ENCODE measurements at places on chromosomes 2 and 18. TPM values are rescaled to one million over a fixed set of nuclear protein-coding genes. Genes with fewer than 3 reads are reported as not detected.
A peak's percentile ranks its signal among the peaks of the same experiment; 100 is the strongest.

RAD51AP2 gene
- total RNA-seq: not detected

DNA sequence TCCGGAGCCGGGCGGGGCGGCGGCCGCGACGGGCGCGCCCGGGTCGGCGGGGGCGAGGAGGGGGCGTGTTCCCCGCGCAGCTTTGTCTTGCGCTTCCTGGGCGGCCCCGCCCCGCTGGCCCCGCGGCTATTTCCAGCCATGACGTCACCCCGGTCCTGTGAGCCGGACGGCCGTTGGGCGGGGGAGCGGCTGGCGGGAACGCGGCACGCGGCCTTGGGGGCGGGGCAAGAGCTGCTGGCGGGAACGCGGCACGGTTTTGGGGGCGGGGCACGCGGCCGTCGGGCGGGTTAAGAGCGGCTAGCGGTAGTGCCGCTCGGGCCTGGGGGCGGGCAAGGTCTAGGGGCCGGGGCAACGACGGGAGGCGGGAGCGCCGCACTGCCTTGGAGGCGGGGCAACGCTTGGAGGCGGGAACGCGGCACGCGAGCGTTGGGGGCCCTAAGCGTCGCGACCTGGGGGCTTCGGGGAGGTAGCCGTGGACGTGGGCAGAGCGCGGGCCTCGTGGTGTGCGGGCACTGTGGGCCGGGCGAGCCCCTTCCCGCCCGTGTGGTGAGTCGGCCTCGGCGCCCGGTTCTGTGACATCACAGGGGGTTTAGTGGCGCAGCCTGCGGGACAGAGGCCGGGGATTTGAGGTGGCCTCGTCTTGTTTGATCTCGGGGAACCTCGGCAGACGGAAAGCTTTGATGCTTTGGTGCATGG lies 704 bp downstream of the KLF11 start:
- peak overlapping the region; percentile 82 for H3K27ac ChIP-seq
- peaks cover 16% of the 10 kb centered on the region for H3K4me1 ChIP-seq
- peaks cover 2% of the 10 kb centered on the region for H3K36me3 ChIP-seq
- peaks cover 3% of the 10 kb centered on the region for H3K27me3 ChIP-seq
- peak overlapping the region; percentile 76 for H3K4me3 ChIP-seq

DNA sequence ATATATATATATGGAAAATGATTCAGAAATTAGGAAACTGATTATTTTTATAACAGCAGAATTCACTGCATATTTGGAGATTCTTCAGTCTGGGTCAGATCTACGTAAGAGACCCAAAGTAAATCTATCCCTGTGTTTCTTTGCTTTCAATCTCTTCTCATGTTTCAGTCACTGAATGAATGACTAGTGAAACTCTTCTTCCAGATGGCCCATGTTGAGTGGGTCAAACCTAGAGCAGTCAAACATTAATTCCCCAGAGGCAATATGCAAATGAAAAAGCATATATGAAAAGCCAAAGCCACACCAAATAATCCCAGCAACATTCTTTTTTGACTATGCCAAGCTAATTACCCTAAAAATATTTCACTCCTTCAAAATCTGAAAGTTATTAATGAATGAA lies 317.3 kb downstream of the RBM43 start:
- no peaks in the 10 kb centered on the region for H3K36me3 ChIP-seq
- H3K4me1 ChIP-seq: no peaks in the 10 kb centered on the region
- no peak for DNase-seq
- H3K27ac ChIP-seq: no peak overlapping the region
- no peaks in the 10 kb centered on the region for H3K27me3 ChIP-seq
- no peak overlapping the region for H3K4me3 ChIP-seq

RGPD8 gene
- total RNA-seq: 14.9 TPM

GRCh38 chr2:15673919-15674636 lies 82.4 kb downstream of the DDX1 start:
- no peaks in the 10 kb centered on the region for H3K36me3 ChIP-seq
- H3K27me3 ChIP-seq: peaks cover 13% of the 10 kb centered on the region
- no peak overlapping the region for H3K4me3 ChIP-seq
- DNase-seq: no peak
- H3K4me1 ChIP-seq: no peaks in the 10 kb centered on the region
- H3K27ac ChIP-seq: no peak overlapping the region

- no peaks in the 10 kb centered on the region for H3K36me3 ChIP-seq
- no peak overlapping the region for H3K27ac ChIP-seq
- peaks cover 15% of the 10 kb centered on the region for H3K4me1 ChIP-seq
These were observed 43.2 kb upstream of the UBE2F start for GRCh38 chr2:237923481-237924163.

GRCh38 chr2:55809875-55810621 lies 113.5 kb downstream of the EFEMP1 start:
- peaks cover 5% of the 10 kb centered on the region for H3K27me3 ChIP-seq
- no peak overlapping the region for H3K4me3 ChIP-seq
- no peak overlapping the region for H3K27ac ChIP-seq
- H3K36me3 ChIP-seq: no peaks in the 10 kb centered on the region
- no peaks in the 10 kb centered on the region for H3K4me1 ChIP-seq
- DNase-seq: no peak

FAM124B gene
- 0.52 TPM for total RNA-seq

E2F6 gene
- total RNA-seq: 14.4 TPM

DNA sequence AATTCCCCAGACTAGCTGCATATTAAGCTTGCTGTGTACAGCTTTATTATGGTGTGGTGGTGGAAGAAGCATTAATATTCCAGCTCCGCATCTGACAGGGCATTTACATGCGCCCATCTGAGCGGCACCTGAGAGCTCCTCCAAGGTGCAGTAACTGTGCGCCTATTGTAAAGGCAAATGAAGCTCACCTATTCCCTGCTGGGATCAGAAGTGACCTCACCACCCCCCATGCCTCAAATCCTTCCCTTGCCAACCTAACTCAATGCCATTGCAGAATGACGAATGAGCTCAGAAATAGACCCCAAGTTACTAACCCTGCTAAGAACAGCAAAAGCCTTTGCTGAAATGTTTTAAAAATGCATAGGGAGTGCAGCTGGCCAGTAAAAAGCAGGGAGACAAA lies 14.3 kb downstream of the BCL11A start:
- H3K27ac ChIP-seq: no peak overlapping the region
- H3K4me3 ChIP-seq: no peak overlapping the region
- DNase-seq: no peak
- H3K36me3 ChIP-seq: no peaks in the 10 kb centered on the region
- peaks cover 31% of the 10 kb centered on the region for H3K27me3 ChIP-seq

GRCh38 chr2:61543062-61543461 lies 4.9 kb upstream of the XPO1 start:
- H3K27ac ChIP-seq: no peak overlapping the region
- peaks cover 8% of the 10 kb centered on the region for H3K4me1 ChIP-seq
- H3K4me3 ChIP-seq: no peak overlapping the region
- no peak for DNase-seq
- peaks cover 4% of the 10 kb centered on the region for H3K27me3 ChIP-seq
- H3K36me3 ChIP-seq: peaks cover 2% of the 10 kb centered on the region

DNA sequence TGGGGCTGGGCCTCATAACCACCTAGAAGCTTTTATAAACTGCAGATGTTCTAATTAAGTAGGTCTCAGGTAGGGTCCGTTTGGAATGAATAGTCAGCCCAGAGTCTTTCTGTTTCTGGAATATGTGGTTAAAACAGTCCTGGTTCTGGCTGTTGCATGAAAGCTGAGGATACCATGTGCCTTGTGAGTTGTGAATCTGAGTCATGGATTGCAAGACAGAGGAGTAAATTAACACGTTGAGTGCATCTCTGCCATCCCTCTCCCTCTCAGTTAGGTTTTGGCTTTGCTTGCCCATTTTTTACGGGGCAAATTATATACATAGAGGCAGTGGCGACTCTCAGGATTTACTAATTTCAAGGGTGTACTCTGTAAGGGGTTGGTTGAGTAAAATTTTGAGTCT lies 59.1 kb downstream of the NCK2 start:
- H3K36me3 ChIP-seq: peaks cover 79% of the 10 kb centered on the region
- peaks cover 95% of the 10 kb centered on the region for H3K4me1 ChIP-seq
- H3K4me3 ChIP-seq: peak overlapping the region; percentile 35

CD8A gene
- total RNA-seq: 357 TPM

DNA sequence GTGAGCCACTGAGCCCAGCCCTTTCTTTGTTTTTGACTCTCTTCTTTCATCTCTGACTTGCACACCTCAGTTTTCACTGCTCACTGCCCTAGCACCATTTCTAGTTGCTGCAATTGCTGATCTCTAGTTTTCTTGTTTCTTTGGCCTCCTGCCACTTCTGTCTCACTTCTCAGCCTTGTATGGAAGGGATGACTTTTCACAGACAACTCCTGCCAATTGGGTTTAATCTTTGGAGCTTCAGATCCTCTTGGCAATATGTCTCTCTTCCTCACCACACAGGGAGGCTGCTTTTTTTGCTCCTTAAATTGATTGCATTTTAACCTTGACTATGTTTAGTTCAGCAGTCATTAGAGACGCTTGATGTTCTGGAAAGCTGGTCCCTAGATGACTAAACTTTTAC lies 323.1 kb downstream of the CTNNA2 start:
- no peaks in the 10 kb centered on the region for H3K36me3 ChIP-seq
- no peaks in the 10 kb centered on the region for H3K4me1 ChIP-seq
- H3K4me3 ChIP-seq: no peak overlapping the region
- no peaks in the 10 kb centered on the region for H3K27me3 ChIP-seq
- no peak overlapping the region for H3K27ac ChIP-seq
- DNase-seq: no peak

DNA sequence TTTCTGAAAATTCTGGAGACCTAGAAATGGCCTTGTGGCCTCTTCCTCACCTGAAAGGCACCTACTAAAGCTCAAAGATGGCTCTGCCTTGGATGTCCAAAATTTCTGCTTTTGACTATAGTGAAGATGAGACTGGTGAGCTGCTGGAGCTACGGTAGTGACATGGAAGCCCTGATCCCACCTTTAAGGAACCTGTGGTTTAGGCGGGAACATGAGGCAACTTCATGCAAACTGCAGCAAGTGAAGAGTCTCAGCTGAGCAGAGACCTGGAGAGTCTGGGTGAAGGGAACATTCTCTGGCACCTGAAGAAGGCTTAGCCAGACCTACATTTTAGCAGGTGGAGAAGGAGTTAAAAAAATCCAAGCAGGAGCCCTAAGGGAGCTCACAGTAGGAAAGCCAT lies 40.0 kb downstream of the GORASP2 start:
- DNase-seq: no peak
- H3K4me3 ChIP-seq: no peak overlapping the region
- H3K27ac ChIP-seq: peak overlapping the region; percentile 28
- H3K27me3 ChIP-seq: no peaks in the 10 kb centered on the region

TMEFF2 gene
- not detected for total RNA-seq

CDH2 gene
- 0.37 TPM for total RNA-seq

SLC25A52 gene
- not detected for total RNA-seq

- H3K27me3 ChIP-seq: peaks cover 11% of the 10 kb centered on the region
- H3K4me3 ChIP-seq: no peak overlapping the region
- no peaks in the 10 kb centered on the region for H3K4me1 ChIP-seq
- no peak for DNase-seq
These were observed 33.8 kb upstream of the GALNT5 start for GRCh38 chr2:157223624-157224205.

DNA sequence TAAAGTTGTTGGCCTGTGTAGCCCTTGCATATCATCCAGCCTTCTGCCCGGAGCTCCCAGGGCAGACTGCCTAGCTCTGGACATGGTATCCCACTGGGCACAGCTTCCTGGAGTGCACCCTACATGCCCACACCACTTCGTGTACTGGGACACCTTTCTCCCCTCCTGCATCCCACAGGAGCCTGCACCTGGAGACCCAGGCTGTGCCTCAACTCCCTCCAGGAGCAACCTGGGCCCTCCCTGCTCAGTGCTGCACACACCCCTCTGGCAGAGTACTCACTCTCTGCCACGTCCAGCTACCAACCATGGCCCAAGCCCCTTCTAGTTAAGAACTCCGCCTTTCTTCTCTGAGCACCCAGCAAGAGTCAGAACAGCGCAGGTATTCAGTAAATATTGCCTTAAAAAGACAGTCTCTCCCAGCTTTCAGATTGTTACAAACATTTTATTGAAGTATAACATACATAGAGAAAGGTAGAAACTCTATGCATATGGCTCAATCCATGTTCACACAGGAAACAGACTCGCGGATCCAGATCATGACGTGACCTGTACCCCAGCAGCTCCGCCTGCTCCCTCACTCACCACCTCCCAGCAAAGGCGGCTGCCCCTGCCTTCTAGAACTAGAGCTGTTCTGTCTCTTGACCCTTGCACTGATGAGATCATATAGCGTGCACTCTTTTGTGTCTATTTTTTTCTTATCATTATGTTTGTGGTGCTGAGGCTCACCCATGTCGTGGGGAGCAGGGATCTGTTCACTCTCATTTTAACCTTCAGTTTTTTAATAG lies 98.4 kb upstream of the MYCN start:
- no peaks in the 10 kb centered on the region for H3K4me1 ChIP-seq
- no peak overlapping the region for H3K4me3 ChIP-seq
- no peak overlapping the region for H3K27ac ChIP-seq
- H3K27me3 ChIP-seq: no peaks in the 10 kb centered on the region
- no peak for DNase-seq
- no peaks in the 10 kb centered on the region for H3K36me3 ChIP-seq

DNA sequence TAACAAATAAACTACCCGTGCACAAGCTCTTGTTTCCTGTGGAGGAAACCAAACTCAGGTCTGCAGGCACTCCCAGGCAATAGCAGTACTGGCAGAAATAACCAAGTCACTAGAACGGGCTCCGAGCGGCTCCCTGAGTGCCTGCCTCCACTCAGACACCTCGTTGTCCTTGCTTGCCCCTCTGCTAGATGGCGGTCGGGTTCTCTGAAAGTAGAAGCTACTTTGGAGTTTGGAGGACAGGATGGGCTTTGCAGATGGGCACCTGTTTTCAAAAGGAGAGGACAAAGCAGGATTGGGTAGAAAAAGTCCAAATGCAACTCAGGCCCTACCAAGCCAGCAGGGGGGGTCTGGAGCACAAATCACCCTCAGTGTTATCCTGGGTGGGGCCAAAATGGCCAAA lies 136.4 kb downstream of the LRRC30 start:
- H3K4me3 ChIP-seq: no peak overlapping the region
- H3K27ac ChIP-seq: no peak overlapping the region
- peaks cover 2% of the 10 kb centered on the region for H3K36me3 ChIP-seq
- H3K27me3 ChIP-seq: no peaks in the 10 kb centered on the region
- no peak for DNase-seq
- H3K4me1 ChIP-seq: peaks cover 2% of the 10 kb centered on the region
